Smooth muscle cell of the coronary artery (primary cell): ENCODE measurements at places on chromosomes 16 and 17. TPM values are rescaled to one million over a fixed set of nuclear protein-coding genes. Genes with fewer than 3 reads are reported as not detected.

The HEATR9 gene
- total RNA-seq, result not detected in 2 replicates

The TPSD1 gene
- not detected in 2 replicates for total RNA-seq

The STH gene
- total RNA-seq, result not detected in 2 replicates

The CHD9NB gene
- 0.98 and 3.5 TPM in 2 replicates for total RNA-seq

The CLDN6 gene
- not detected in 2 replicates for total RNA-seq

The TNFRSF13B gene
- total RNA-seq, result not detected in 2 replicates

The SEC14L5 gene
- total RNA-seq, result 2.6 TPM in 1 of 2 replicates, not detected in the other

The SMG6 gene
- total RNA-seq, result 21.9 and 41.7 TPM in 2 replicates

The TMEM98 gene
- 142 and 224 TPM in 2 replicates for total RNA-seq

The SHMT1 gene
- total RNA-seq, result 3.9 and 12.6 TPM in 2 replicates

The CSNK2A2 gene
- total RNA-seq, result 16.4 and 17.2 TPM in 2 replicates

The IL21R gene
- under 0.01 and 1.9 TPM in 2 replicates for total RNA-seq

The DBNDD1 gene
- 0.12 and 2.6 TPM in 2 replicates for total RNA-seq

The INCA1 gene
- total RNA-seq, result 0.30 and 1.1 TPM in 2 replicates
